Activated CD4-positive, alpha-beta T cell treated with anti-CD3 and anti-CD28 coated beads, Interleukin-2, Interleukin-4, amounts not matched to agents 100 ng/mL and 50 ng/mL, durations not matched to agents 16 hours and 8 hours (primary cell): ENCODE measurements at places on chromosomes 5 and 9.

- no peak for DNase-seq
Observed at GRCh38 chr5:173630724-173631365, 14.4 kb upstream of the BOD1 start.

- no peak for DNase-seq
Observed at GRCh38 chr5:76664079-76664478, 40.9 kb upstream of the F2RL2 start.

DNA sequence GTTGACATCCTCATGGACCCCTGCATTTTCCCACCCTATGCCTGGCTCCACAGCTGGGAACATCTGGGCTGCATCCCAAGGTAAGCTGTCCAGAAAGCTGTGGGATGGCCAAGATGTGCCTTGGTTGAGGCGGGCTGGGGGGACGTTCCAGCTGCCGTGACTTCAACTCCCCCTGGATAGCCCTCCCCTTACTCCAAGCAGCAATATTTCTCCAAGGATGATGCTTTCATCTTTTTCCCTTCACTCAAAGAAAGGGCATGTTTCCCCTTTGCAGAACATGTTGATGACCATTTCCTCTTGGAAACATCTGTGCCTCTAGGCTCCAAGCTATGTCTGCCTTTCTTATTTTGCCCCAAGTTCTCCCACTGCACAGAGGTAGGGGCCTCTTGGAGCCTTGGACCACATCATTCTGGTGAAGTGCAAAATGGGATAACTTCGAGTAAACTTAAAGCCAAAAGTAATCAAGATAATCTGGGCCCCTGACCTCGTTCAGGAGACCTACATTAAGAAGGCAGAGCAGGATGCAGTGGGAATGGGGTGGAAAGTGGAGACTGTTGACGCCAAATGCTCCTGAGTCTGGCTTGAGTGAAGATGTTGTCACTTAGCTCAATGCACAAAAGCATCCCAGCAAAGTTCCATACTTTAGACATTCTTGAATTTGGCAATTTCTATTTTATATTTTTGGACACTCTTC lies 175.2 kb downstream of the GAS1 start:
- DNase-seq, result no peak

GRCh38 chr9:91900055-91900796 lies 49.8 kb downstream of the ROR2 start:
- no peak for DNase-seq

DNA sequence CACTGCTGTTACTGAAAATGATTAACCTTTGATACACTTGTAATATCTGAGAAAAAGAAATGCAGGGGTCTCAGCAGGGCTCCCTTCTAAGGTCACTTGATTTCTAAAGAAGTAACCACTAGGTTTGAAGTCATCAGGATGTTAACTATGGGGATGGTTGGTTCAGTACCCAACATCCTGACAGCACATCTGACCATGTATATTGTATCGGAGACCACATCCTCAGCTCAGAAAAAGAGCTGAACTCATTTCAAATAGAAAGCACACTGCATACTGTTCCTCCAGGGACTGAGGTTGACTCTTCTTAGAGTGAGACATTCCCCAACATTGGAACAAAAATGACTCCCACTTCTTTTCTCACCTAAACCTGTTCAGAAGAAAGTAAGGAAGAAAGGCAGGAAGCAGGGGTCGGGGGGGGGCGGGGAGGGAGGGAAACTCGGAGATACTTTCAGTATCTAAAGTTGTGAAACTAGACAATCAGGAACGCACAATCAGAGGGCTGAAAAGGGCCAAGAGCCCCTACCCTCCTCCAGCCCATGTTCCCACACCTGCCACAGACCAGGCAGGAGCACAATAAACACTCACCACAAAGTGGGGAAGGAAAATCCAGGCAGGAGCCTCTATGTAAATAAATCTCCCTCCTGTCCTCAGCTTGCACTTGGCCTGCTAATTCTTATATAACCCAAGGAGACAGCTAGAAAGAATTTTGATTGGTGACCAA lies 730 bp upstream of the GZMA start:
- peak; percentile 56 for DNase-seq

- DNase-seq, result no peak
Observed at GRCh38 chr9:97919217-97919813, 3.0 kb downstream of the TRMO start.

DNA sequence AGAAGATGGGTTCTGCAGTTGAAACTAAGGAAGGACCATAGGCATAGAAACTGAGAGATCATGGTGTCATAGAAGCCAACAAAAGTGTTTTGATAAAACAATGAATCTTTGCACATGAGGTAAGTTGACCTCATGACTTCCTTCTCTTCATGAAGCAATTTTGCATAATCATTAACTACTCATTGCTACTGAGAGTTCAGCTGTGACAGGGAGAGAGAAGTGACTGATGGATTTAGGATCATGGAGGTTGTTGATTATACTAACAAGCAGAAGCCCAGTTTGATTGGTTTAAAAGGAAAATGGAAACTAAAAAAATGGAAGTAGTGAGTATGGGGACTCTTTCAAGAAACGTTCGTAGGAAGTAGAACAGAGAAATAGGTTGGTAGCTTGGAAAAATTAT lies 51.2 kb downstream of the PARP8 start:
- no peak for DNase-seq

DNA sequence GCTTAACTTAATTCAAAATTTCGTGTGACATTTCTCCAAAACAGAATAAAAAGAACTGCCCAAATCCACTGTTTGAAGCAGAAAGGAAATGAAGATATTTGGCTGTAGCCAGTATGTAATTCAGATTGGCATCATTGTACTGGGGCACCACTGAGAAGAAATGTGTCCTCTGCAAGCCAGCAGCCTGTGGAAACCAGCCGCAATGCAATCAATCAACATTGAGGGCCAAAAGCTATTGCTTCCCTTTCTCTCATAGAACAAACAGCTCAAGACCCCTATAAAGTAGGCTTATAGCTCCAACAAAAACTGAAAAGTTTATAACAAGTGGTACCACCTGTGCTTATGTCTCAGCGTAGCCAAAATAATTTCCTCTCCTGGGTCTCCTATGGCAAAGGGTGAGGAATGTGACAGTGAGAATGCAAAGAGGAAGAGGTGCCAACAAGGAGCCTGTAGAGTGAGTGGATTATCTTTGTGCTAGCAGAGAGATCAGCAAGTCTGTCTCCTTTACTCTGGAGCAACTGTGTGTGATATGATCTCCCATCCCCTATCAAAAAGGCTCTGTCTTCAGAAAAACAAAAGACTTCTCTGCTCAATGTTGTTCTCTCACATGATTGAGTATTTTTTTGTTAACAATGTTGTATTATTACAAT lies 1072.3 kb upstream of the DMAC1 start:
- DNase-seq, result no peak

- DNase-seq, result peak; percentile 52
Observed at GRCh38 chr9:94895668-94896067, 169.2 kb downstream of the AOPEP start.

DNA sequence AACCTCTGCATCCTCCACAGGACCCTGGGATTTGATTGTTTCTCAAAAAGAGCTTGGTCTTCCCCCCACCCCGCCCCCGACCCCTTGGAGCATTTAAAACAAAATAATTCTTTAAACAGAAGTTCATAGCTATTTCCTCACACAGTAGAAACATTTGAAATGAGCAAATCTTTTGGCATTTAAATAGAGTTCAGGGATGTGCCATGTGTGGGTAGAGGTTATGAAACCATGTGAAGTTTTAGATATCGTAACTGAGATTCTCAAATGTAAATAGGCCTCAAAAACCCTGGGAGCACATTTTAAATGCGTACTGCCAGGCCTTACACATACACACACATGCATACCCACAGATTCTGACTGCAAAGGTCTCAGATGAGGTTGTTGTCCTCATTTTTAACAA lies 66.5 kb downstream of the EPB41L4B start:
- no peak for DNase-seq

GRCh38 chr9:130765137-130766020 lies 69.7 kb upstream of the ABL1 start:
- peak; percentile 37 for DNase-seq

- no peak for DNase-seq
Observed at GRCh38 chr5:39301406-39301805, 62.9 kb downstream of the C9 start.

- DNase-seq, result no peak
Observed at GRCh38 chr9:16625811-16626210, 244.7 kb downstream of the BNC2 start.

- no peak for DNase-seq
Observed at GRCh38 chr5:169181814-169182213, 119.1 kb downstream of the SLIT3 start.

GRCh38 chr5:10227379-10227778 lies 22.3 kb downstream of the ATPSCKMT start:
- DNase-seq, result no peak

DNA sequence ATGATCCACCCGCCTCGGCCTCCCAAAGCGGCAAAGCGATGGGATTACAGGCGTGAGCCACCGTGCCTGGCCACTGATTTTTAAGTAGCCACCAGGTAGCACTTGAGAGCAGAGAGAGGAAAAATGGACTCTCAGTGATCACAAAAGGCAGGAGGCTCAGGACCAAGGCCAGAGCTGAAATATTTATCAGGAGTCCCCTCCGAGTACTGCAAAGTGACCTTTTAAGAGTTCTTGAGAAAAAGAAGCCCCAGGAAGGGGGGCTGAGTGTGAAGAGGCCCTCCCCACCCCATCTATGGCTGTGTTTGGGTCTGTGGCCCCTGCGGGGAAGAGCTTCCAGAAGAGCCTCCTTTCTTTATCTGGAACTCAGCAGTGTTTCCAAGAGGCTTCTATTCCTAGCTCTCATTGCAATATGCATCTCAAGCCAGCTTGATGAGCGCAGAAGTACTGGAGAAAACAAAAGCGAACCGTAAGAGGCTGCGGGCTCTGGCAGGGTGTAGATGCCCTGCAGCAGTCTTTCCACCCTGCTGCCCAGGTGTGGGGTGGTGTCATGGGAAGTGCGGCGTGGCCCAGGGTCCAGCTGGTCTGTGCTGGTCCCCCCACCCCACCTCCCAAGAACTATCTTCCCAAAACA lies 75.5 kb upstream of the CDK20 start:
- no peak for DNase-seq

DNA sequence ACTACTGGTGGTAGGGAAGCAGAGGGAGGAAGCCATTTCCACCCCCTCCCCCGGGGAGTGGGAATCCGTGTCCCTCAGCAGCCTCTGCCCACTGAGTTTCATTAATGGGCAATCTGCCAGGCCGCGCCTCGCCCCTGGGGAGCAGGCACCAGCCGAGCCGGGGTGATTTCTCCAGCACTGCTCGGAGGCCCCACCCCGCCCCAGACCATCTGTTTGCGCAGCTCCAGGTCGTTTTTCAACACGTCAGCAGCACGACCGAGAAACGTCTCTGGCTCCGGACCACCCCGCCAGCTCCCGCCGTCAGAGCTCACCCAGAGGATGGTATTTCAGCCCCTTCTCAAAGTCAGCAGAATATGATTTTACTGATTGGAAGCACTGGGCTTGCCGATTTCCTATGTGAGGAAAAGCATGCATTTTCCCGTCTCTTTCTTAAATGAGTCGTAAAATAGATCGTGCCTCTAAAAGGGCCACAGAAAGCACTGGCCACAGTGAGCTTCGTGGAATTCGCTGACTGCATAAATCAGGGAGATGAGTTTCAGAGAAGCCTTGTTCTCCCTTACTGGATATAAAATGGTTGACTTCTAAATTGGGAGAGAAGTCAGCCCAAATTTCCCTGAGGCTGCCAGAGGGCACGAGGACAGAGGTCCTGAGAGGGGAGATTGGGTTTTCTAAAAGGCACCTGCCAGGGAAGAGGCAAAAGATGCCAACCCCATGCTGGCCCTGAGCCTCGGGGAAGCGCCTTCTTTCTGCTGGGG lies 47.0 kb downstream of the OLFM1 start:
- no peak for DNase-seq

- no peak for DNase-seq
Observed at GRCh38 chr5:91291628-91292569, 91.2 kb downstream of the ARRDC3 start.

- peak; percentile 42 for DNase-seq
Observed at GRCh38 chr5:142726188-142726731, 40.4 kb upstream of the FGF1 start.

GRCh38 chr9:16809912-16810610 lies 60.4 kb downstream of the BNC2 start:
- no peak for DNase-seq

- no peak for DNase-seq
Observed at GRCh38 chr9:84970432-84970831, 300.9 kb downstream of the NTRK2 start.

DNA sequence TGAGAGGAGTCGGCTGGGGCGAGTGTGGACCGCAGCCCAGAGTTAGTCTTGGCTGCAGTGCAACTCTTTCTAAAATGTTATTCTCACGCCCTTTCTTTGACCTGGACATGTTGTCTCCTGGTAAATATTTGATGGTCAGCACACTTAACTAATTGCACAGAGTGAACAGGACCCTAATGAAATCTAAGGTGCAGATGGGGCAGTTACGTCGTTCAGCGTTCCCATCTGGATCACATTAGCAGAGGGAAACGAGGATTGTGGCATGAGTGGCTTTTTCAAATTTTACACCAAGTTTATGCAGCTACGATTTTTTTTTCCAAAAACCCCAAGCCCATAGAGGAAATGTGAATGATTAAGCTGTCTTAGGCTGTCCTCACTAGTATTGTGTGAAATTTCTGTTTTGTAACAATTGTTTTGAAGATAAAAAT lies 483 bp downstream of the C9orf85 start:
- no peak for DNase-seq

DNA sequence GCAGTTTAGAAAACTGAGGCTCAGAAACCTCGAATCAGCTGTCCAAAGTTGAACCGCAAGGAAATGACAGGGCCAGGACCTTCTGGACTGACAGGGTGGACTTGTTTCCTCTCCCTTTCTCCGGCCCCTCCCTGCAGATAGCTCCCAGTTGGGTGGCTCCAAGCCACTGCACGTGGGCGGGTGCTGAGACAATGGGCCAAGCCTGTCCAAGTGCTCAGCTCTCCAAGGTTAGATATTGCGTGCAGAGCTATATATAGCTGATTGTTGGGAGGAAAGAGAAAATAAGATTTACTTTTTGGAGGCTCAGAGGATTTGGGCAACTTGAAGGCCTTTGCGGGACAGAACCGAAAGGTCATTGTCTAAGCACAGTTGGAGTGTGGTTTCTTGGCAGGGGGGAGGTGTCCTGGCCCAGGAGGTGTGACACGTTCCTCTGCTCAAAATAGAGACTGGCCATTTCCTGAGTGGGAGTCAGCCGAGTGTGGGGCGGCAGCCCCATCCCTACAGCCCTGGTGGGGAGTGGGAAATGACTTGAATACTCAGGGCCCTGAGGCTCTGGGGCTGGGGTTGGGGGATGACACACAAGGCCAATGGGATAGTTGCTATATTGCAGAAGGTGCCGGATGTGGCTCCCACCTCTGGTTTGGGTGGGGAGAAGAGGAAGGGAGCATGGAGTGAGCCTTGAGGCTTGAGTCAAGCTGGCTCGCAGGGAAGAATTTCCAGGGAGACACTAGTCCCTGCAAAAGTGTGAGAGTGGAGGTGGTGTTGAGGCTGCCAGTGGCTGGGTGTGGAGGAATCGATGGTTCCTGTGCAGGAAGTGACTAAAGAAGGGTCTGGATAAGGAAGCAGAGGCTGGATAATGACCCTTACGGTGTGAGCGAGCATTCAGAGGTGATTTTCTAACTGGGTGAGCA lies 44.4 kb upstream of the SMAD5 start:
- DNase-seq, result no peak

GRCh38 chr9:135575995-135576631 lies 14.6 kb downstream of the PAEP start:
- DNase-seq, result no peak

GRCh38 chr9:94787266-94787665 lies 60.8 kb downstream of the AOPEP start:
- no peak for DNase-seq
